ENCODE measurements at places on chromosomes 5 and 9.
A peak's percentile ranks its signal among the peaks of the same experiment; 100 is the strongest.

DNA sequence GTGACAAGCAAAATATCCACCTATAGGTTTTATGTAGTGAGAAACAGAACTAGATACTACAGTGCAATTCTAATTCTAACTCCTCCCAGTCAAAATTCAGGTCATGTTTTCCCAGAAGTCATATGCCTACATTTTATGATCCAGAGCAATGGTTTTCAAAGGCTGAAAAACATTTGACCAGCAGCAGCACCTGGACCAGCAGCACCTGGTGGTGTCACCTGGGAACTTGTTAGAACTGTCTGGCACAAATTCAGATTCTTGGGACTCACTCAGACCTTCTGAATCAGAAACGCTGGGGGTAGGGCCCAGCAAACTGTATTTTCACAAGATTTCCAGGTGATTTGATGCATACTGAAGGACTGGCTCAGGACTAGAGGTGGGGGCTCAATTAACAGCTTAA lies 367.7 kb upstream of the RFX3 start:
- DNase-seq = no peak

- no peak for DNase-seq
Measured at GRCh38 chr9:11128156-11128555, 515.4 kb upstream of the PTPRD start.

DNA sequence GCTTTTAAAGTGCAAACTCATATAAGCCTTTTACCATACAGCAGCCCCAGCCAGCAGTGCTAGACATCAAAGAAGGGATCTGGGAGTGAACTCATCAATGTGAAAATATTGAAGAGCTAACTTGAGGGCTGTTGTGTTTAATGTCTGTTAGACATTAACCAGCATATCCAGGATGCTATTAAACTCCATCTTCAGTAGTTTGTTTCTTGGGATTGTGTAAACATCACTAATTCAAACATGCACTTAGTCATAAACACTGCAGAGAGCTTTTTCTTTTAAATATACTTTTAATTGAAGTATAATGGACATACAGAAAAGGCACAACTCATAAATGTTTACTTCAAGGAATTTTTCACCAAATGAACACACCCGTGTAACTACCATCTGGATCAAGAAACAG lies 81.8 kb downstream of the TMEM252 start:
- no peak for DNase-seq

GRCh38 chr5:33736510-33736909 lies 155.3 kb downstream of the ADAMTS12 start:
- DNase-seq = no peak

- DNase-seq = no peak
Measured at GRCh38 chr9:33129251-33129885, 37.8 kb downstream of the B4GALT1 start.

- no peak for DNase-seq
Measured at GRCh38 chr5:171629628-171630349, 155.8 kb upstream of the SMIM23 start.

DNA sequence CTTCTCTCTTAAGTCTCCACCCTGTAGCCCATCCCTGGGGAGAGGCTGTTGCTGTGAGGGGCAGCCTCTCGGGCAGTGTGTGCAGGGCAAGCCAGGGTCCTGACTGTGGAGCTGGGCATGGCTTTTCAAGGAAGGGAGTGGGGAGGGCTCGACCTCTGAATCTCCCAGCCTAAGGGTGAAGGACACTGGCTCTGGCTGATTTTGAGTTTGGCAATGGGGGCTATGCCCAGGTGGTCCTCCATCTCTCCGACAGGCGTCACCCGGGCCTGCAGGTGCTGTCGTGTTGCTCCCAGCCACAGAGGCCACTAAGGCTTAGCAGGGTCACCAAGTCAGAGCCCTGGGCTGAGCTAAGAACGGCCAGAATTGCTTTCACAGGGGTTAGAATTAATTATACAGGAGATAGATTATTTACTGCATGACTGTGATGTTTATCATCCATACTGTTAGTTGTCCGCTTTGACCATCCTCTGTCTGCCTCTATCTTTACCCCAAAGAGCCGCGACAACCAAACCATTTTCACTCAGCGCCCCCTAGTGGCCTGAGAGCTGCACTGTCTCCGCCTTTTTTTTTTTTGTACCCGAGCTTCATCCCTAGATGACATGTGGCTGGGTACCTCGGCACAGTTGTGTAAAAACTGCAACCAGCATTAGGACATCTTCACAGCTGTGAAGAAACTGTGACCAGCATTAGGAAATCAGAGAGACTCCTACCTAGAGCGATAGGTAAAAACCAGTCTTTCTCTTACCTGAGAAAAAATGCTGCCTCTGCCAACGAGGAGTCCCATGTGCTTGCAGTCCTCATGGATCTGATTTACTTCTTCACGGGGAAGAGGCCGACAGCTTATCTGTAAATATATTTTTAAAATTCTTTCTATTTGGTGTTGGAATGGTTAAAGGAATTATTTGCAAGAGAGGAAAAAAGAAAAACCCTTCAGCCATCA lies 44.5 kb downstream of the AGXT2 start:
- peak; percentile 56 for DNase-seq

DNA sequence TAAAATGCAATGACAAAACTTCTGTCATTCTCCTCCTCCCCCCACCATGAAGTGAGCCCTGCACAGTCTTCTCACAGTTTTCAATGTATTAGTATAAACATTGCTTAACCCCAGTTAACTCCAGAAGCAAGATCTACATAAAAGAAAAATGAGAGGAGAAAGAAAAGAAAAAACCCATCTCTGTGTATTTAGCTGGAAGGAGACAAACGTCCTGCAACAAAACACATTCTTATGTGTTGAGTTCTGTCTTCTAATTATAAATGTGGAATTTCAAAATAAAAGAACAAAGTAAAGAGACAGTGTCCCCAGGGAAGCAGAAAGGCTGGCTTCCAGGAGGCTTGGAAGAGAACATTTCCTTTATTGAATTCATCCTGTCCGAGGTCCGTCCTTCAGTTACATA lies 491.9 kb upstream of the TUSC1 start:
- DNase-seq = no peak

DNA sequence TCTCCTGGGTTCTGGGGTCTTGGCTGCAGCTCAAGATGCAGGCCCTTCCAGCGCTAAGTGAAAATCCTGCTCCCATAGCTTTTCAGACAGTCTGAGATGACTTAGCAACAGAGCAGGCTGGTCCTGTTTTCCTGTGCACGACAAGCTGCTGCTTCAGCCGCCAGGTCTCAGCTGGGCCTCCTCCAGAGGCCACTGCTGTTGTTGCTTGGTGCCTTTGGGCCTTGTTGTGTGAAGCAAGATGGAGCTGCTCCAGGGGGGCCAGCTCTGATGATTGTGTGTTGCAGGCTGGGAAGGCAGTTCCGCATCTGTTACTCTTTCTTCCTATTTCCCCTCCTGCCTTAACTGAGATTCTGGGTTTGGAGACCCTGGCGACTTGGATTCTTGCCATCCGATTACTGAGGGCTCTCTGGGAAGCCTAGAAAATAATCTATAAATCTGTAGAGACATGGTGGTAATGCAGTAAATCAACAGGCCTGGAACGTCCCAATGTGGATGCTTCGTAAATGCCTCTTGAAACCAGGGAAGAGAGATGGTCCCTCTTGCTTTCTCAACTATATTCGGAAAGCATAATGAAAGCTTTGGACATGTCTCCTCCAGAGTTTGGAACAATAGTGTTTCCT lies 3.2 kb downstream of the MAP1B start:
- DNase-seq = no peak

DNA sequence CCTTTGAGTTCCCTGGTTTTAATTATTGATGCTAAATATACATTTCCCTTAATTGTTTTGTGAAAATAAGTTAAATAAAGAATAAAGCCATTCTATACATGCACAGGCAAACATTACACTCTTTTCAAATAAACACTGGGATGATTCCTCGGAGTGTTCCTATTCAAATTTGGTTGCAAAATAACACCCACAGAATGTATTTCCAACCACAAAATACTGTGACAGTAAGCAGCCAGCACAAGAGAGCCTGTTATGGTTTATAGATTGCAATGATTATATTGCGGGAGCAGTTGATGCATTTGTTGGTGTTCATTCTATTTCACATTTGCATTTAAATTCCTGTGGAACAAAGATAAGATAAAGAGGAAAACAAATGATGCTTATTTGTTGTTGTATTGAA lies 632.6 kb upstream of the WWC1 start:
- DNase-seq = no peak

DNA sequence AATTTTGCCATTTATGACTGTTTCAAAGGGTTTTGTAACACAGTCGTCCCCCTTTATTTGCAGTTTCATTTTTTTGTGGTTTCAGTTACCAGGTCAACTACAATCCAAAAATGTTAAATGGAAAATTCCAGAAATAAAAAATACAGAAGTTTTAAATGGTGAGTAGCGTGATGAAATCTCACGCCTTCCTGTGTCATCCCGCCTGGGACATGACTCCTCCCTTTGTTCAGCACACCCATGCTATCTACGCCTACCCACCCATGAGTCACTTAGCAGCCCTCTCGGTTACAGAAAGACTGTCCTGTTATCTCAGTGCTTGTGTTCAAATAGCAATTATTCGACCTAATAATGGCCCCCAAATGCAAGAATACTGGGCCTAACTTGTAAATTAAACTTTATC lies 765.3 kb upstream of the ADAMTS16 start:
- no peak for DNase-seq

DNA sequence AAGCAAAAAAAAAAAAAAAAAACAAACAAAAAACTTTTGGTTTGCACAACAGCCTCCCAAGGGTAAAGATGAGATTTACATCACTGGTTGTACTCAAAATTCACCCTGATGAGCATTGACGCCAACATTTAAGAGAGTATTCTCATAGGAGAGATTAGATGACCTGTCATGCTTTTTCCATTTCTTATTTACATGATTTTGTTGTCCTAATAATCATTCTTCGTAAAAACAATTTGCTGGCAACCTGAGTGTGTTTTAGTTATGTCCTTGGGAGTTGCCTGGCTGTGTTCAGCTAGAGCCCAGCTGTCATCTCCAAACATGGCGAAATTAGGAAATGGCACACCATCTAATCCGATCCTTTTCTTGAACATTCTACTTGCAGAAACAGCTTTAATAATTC lies 186.4 kb upstream of the MRPS30 start:
- DNase-seq = no peak

DNA sequence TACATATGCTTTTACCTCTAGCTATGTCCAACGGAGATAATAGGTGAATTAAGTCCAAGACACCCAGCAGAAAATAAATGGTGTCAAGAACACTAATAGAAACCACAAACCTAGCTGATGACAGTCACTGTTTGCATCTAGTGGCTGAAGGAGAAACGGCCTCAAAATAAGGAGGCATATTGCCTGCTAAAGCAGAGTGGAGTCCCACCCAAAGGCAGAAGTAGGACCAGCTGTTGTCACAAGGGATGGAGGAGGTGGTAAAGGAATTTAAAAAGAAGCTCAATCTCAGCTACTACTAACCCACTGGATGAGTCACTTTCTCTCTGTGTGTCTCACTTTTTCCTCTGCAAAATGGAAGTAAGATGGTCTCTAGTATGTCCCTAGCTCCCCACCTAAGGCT lies 224.3 kb downstream of the GRIA1 start:
- no peak for DNase-seq

DNA sequence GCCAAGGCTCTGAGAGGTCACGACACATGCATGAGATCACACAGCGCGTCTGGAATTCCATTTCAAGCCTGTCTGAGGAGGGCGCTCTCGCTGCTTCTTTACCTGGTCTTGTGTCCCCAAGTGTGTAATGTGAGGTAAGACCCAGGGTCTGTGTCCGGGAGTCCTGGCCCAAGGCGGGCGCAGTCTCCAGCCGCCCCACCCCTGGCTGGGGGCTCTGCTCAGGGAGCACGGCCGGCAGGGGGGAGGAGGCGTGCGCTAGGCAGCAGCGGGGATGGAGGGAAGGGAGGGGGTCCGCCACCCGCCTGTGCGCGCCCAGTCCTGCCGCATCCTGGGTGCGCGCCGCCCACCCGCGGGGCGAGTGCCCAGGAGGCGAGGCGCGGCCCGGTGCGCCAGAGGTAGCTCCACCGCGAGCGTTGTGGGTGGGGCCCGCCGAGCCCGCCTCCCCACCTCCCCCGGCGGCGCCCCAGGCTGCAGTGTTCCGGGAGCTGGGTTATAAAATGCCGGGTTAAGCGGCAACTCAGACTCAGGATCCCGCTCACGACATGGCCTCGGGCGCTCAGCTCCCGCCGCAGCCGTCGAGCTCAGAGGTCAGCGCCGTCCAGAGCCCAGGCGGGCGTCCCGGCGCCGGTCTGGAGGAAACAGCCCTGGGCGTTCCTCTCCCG lies at the start of gene CCNI2:
TSS of gene CCNI2 (plus strand) at position 473 of the 662 bp plus-strand sequence. CDS start at position 543, 70 bp downstream.
- DNase-seq = no peak

DNA sequence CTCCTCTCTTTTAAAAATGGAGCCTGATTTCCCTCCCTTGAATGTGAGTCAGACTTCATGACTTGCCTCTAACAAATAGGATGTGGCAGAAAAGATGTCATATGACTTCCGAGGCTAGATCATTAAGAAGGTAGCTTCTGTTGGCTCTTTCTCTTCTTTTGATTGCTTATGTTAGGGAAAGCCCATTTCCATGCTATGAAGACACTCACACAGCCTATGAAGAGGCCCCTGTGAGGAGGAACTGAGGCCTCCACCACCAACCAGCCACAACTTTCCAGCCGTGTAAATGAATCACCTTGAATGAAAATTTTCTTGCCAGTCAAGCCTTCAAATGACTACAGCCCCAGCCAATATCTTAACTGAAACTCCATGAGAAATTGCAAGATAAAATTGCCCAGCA lies 413.4 kb downstream of the TMEM38B start:
- DNase-seq = no peak

GRCh38 chr9:134403292-134403681 lies 77.0 kb downstream of the RXRA start:
- no peak for DNase-seq

- DNase-seq = no peak
Measured at GRCh38 chr5:154898210-154898609, 39.8 kb downstream of the CNOT8 start.

- DNase-seq = no peak
Measured at GRCh38 chr9:14245901-14246525, 67.9 kb downstream of the NFIB start.

DNA sequence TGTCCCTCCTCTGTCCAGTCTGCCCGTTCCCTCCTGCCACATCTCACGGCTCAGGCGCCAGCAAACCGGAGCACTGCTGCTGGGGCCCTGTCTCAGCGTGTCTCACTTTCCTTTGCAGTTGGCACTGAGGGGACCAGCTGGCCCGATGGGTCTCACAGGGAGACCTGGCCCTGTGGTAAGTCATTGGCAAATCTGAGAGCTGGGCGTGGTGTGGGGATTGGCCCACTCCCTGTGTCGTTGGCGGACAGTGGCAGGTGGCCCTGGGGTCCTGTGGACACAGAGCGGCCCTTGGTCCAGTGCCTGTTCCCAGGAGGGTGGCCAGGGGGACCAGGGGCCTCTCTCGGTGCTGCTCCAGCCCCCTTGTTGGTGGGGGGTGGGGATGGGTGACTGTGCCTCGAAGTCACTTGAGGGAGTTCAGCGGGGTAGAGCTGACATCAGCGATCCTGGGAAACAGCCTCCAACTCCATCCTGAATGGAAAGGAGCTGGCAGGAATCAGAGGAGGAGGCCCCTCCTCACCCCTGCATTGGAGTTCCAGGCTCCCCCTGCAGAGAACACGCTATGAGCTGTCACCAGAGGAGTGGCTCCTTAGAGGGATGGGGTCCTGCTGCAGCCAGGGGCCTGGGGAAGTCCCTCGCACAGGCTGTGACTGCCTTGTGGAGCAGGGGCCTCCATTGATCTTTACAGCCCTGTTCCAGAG lies 111.0 kb downstream of the COL5A1 start:
- DNase-seq = no peak
